ENCODE measurements at places on chromosomes 5 and 9. TPM values are rescaled to one million over a fixed set of nuclear protein-coding genes. Genes with fewer than 3 reads are reported as not detected.

The ALDH1A1 gene
- not detected for total RNA-seq

GRCh38 chr9:137281345-137282116, 4.0 kb downstream of the TOR4A start:
- H3K36me3 ChIP-seq: peaks cover 7% of the 10 kb centered on the region
- DNase-seq: no peak
- peaks cover 34% of the 10 kb centered on the region for H3K4me1 ChIP-seq
- no peak overlapping the region for H3K27ac ChIP-seq
- no peak overlapping the region for H3K4me3 ChIP-seq
- no peaks in the 10 kb centered on the region for H3K27me3 ChIP-seq

- DNase-seq: no peak
- no peaks in the 10 kb centered on the region for H3K27me3 ChIP-seq
- no peak overlapping the region for H3K4me3 ChIP-seq
- H3K4me1 ChIP-seq: no peaks in the 10 kb centered on the region
- no peaks in the 10 kb centered on the region for H3K36me3 ChIP-seq
Measured at GRCh38 chr5:59496524-59497134, 396.9 kb downstream of the PDE4D start.

- H3K36me3 ChIP-seq: no peaks in the 10 kb centered on the region
- H3K27ac ChIP-seq: no peak overlapping the region
- H3K27me3 ChIP-seq: no peaks in the 10 kb centered on the region
- H3K4me1 ChIP-seq: peaks cover 22% of the 10 kb centered on the region
Measured at GRCh38 chr5:133821311-133821741, 147.1 kb downstream of the C5orf15 start.

The TRIP13 gene
- 0.57 TPM for total RNA-seq

DNA sequence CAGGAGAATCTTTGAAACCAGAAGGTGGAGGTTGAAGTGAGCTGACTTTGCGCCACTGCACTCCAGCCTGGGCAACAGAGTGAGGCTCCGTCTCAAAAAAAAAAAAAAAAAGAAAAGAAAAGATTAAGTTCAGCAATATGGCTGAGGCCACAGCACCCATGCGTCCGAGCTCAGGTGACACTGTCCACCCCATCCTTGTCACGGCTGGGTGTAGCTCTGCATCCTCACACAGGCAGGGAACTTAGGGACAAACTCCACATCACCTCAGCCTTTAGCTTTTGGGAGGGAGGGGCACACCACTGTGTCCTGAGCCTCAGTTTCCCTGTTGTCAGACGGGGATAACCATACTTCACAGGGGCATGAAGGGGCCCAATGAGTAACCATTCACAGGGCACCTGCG, 15.5 kb downstream of the FGD3 start:
- H3K36me3 ChIP-seq: peaks cover 2% of the 10 kb centered on the region
- H3K4me3 ChIP-seq: no peak overlapping the region
- H3K4me1 ChIP-seq: peaks cover 75% of the 10 kb centered on the region
- no peaks in the 10 kb centered on the region for H3K27me3 ChIP-seq

- no peak overlapping the region for H3K27ac ChIP-seq
- H3K4me3 ChIP-seq: no peak overlapping the region
- H3K27me3 ChIP-seq: no peaks in the 10 kb centered on the region
- H3K36me3 ChIP-seq: no peaks in the 10 kb centered on the region
- no peaks in the 10 kb centered on the region for H3K4me1 ChIP-seq
Measured at GRCh38 chr5:175746851-175747250, 89.0 kb downstream of the HRH2 start.

DNA sequence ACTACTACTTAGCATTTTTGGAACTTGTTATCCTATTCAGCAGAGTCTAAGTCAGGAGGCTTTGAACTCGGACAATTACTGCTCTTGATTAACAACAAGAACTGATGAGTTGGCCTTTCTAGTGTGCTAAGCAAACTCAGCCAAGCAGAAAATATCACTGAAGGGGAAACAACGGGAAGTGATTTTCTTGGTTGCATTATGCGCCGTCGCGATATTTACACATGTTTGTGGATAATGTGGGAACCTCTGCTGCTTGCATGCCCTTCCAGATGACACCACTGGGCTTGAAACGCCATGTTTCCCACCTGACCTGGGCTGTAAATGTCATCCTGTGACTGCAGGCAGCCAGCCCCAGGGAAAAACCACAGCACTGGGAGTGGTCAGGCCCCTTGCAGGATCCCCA, 205.5 kb downstream of the PAX5 start:
- H3K27me3 ChIP-seq: no peaks in the 10 kb centered on the region
- no peak overlapping the region for H3K27ac ChIP-seq
- no peak for DNase-seq
- H3K4me1 ChIP-seq: no peaks in the 10 kb centered on the region
- no peak overlapping the region for H3K4me3 ChIP-seq

The PLAC8L1 gene
- total RNA-seq: not detected

DNA sequence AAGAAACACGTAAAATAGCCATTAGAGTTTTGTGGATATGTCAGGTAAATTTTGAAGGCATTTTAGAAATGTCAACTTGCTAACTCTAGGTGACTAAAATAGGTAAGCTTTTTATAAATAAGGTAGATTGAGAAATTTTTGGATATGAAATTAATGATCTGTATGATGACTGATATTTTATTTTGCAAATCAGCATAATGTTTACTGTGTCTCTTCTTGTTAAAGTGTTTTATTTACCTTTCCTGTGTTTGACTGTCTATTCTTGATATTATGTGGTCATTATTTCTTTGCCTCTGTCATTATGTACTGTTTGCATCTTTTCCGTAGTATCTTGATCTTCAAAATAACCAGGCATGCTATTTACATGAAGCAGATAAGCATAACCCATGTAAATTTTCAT, 58.4 kb downstream of the ZCCHC7 start:
- no peaks in the 10 kb centered on the region for H3K4me1 ChIP-seq
- no peaks in the 10 kb centered on the region for H3K27me3 ChIP-seq
- H3K4me3 ChIP-seq: no peak overlapping the region
- H3K36me3 ChIP-seq: peaks cover 2% of the 10 kb centered on the region
- DNase-seq: no peak

DNA sequence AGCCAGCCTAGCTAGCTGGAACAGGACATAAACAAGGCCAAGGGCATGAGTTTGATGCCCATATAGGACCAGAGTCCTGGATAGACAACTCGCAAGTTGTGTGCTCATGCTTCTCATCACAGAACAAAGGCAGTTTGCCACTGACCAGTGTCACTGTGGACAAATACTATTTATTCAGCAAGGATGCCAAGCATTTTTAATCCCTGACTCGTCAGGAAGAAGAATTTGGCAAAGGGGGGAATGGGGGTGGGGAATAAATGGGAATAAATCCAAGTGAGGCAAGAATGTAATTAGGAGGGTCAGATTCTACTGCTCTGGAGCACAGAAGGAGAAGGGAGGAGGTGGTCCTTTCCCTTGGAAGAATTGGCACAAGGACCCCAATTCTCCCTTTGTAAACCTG, 46.8 kb upstream of the ANKRD55 start:
- H3K36me3 ChIP-seq: no peaks in the 10 kb centered on the region
- no peak for DNase-seq
- H3K27ac ChIP-seq: no peak overlapping the region

GRCh38 chr9:89743216-89743572, 138.4 kb downstream of the GADD45G start:
- peak overlapping the region; percentile 63 for H3K27ac ChIP-seq
- H3K4me3 ChIP-seq: no peak overlapping the region
- H3K27me3 ChIP-seq: no peaks in the 10 kb centered on the region
- peaks cover 64% of the 10 kb centered on the region for H3K4me1 ChIP-seq
- H3K36me3 ChIP-seq: no peaks in the 10 kb centered on the region

GRCh38 chr9:137955586-137955985, 78.0 kb downstream of the CACNA1B start:
- no peaks in the 10 kb centered on the region for H3K27me3 ChIP-seq
- no peak overlapping the region for H3K27ac ChIP-seq
- no peak overlapping the region for H3K4me3 ChIP-seq
- no peaks in the 10 kb centered on the region for H3K36me3 ChIP-seq
- DNase-seq: no peak
- no peaks in the 10 kb centered on the region for H3K4me1 ChIP-seq

The PCA3 gene
- not detected for total RNA-seq

The ADCY2 gene
- not detected for total RNA-seq

DNA sequence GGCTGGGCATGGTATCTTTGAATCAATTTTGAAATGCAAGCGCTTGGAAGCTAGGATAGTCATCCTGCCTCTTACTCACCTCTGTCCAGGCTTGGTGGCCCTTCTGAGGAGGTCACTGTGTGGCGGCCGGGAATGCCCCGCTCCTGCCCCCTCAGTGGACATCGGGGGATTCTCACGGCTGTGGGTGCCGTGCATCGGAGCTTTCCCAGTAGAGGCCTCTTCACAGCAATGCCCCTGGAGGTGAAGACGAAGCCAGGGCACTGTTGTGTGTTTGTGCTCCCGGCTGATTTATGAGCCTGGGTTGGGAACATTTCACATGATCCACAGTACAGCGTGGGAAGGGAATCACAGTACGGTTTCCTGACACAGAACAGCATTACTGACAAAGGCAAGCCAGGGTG, 147.5 kb downstream of the NXNL2 start:
- no peaks in the 10 kb centered on the region for H3K27me3 ChIP-seq
- H3K4me3 ChIP-seq: no peak overlapping the region
- no peaks in the 10 kb centered on the region for H3K4me1 ChIP-seq
- H3K36me3 ChIP-seq: no peaks in the 10 kb centered on the region

The IL17B gene
- not detected for total RNA-seq

The ANKRD20A1 gene
- 1.4 TPM for total RNA-seq

The OLFM1 gene
- not detected for total RNA-seq

GRCh38 chr9:76099516-76099915, 209.0 kb downstream of the PCSK5 start:
- H3K36me3 ChIP-seq: no peaks in the 10 kb centered on the region
- H3K27ac ChIP-seq: no peak overlapping the region

GRCh38 chr9:74765481-74765971, 122.2 kb downstream of the TRPM6 start:
- DNase-seq: no peak
- H3K4me3 ChIP-seq: no peak overlapping the region
- H3K36me3 ChIP-seq: no peaks in the 10 kb centered on the region
- H3K27me3 ChIP-seq: no peaks in the 10 kb centered on the region
- no peaks in the 10 kb centered on the region for H3K4me1 ChIP-seq

DNA sequence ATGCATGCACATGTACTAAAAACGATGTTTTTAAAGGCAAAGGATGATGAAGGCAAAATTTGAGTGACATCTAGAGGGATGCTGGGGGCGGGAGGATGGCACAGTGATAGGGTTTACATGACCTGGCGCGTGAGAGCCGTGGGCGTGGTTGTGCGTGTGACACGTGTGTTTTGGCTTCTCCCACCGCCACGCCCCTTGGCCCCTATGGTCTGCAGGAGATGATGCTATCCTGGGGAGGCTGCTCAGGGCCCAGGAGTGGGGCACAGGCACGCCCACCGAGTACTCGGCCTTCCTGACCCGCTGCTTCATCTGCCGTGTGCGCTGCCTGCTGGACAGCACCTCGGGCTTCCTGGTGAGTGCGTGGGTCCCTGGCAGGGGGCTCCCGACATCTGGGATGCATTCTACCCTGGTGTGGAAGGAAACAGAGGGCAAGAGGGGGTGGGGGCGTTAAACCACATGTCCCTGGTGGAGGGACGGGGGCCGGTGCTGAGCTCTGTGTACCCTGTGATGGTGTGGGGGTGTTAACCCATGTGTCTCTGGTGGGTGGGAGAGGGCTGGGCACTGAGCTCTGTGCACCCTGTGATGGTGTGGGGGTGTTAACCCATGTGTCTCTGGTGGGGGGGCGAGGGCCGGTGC, 19.2 kb upstream of the EXOC3 start:
- H3K4me3 ChIP-seq: no peak overlapping the region
- H3K36me3 ChIP-seq: no peaks in the 10 kb centered on the region
- H3K4me1 ChIP-seq: peaks cover 12% of the 10 kb centered on the region
- no peak overlapping the region for H3K27ac ChIP-seq

DNA sequence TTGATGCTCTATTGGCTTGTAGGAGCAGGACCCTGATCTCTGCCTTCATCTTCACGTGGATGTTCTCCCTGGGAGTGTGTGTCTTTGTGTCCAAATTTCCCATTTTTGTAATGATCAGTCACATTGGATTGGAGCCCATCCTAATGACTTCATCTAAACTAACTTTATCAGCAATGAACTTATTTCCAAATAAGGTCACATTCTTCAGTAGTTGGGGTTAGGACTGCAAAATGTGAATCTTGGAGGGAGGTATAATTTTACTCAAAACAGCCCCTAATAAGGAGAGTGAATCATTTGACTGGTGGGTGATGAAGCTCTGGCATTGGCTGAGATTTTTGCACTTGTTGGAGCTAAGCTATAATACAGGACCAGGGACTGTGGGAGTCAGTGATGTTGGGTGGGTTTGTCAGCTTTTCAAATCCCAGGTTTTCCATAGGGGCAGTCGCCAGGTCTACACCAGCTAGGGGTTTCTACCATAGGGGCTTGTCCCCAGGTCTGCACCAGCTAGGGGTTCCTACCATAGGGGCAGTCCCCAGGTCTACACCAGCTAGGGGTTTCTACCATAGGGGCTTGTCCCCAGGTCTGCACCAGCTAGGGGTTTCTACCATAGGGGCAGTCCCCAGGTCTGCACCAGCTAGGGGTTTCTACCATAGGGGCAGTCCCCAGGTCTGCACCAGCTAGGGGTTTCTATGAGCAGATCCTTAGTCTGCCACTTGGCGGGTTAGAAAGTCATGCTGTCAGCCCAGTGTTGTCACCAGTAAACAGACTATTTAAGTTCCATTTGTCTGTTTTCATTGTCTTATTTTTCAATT, 382.6 kb upstream of the DAP start:
- no peaks in the 10 kb centered on the region for H3K27me3 ChIP-seq
- no peaks in the 10 kb centered on the region for H3K36me3 ChIP-seq
- no peak overlapping the region for H3K4me3 ChIP-seq
- no peaks in the 10 kb centered on the region for H3K4me1 ChIP-seq
- no peak overlapping the region for H3K27ac ChIP-seq

DNA sequence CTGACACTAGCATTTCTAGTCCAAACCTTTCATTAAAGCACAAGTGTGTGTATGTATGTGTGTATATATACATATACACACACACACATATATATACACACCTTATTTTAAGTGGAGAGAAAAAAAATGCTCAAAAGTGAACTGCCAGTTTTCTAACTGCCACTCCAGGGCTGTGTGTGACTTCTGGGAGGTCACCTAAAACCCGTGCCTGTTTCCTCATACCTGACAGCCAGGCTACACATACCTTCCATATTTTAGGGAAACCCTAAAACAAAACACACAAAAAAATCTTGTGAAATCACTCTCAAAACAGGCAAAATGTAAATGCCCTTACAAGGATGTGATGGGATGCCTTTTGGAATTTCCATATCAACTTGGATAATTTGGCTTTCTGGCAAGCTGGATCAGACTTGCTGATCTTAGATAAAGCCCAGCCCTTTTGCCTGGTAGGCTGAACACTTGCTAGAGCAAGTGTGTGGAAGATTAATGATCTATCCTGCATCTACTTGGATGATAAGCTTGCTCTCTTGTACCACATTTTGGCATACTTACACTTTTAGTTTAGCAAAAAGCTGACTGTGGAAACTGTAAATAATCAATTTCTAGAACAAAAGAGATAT, 127.8 kb downstream of the GNAQ start:
- no peak overlapping the region for H3K4me3 ChIP-seq
- no peaks in the 10 kb centered on the region for H3K36me3 ChIP-seq
- DNase-seq: no peak
- no peaks in the 10 kb centered on the region for H3K4me1 ChIP-seq
- H3K27me3 ChIP-seq: no peaks in the 10 kb centered on the region

- no peaks in the 10 kb centered on the region for H3K4me1 ChIP-seq
- no peak overlapping the region for H3K27ac ChIP-seq
- no peak overlapping the region for H3K4me3 ChIP-seq
Measured at GRCh38 chr9:115849679-115850412, 303.7 kb upstream of the PAPPA start.

- DNase-seq: no peak
- no peak overlapping the region for H3K4me3 ChIP-seq
- no peaks in the 10 kb centered on the region for H3K4me1 ChIP-seq
Measured at GRCh38 chr9:130088051-130088450, 34.3 kb downstream of the GPR107 start.

GRCh38 chr9:69542942-69543704, 129.0 kb downstream of the APBA1 start:
- no peak overlapping the region for H3K4me3 ChIP-seq
- H3K27me3 ChIP-seq: no peaks in the 10 kb centered on the region
- no peaks in the 10 kb centered on the region for H3K4me1 ChIP-seq
